ENCODE measurements at places on chromosomes 11 and 22.

GRCh38 chr22:36733271-36733670 lies 29.7 kb upstream of the CACNG2 start:
- no peak for DNase-seq

- DNase-seq, result no peak
These were observed 495.8 kb downstream of the BRD1 start for GRCh38 chr22:49331878-49332277.

GRCh38 chr11:73451896-73452295 lies 75.7 kb downstream of the RELT start:
- DNase-seq, result no peak

- DNase-seq, result no peak
These were observed 24.6 kb downstream of the ATG16L2 start for GRCh38 chr11:72838691-72839305.

GRCh38 chr11:45832811-45833441 lies 14.3 kb upstream of the CRY2 start:
- DNase-seq, result no peak

DNA sequence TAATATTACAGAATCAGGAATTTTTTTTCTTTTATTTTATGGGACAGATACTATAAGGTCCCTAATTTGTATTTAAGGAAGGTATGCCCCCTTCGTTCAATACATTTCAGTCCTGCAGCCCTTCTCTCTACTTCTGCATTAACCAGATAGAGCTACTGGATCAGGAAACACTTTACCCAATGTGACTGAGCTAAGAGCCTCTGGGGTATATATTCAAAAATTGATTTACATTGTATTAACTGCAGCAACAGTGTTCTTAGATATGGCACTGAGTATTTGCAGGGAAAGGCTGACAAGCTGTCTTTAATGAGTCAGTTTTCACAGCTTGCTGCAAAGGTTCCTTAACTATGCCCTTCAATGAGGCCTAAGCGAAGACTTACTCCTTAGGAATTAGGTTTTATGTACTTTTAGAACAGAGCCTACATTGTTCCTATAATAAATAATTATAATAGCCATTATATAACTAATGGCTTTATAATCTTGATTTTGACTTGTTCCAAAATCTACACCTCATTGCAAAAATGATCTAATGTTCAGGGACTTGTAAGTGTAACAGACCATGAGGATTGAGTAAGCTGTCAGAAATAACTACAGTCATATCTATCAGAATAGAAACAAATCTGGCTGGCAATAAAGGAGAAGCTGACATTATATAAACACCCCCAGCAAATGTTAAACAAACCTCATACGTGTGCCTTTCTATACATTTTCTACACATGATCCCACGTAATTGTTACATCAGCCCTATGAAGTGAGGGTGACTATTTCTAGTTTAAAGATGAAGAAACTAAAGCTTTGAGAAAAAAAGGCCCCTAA lies 55.0 kb downstream of the DDI1 start:
- DNase-seq, result no peak

GRCh38 chr11:106875013-106875412 lies 143.3 kb downstream of the GUCY1A2 start:
- DNase-seq, result no peak

DNA sequence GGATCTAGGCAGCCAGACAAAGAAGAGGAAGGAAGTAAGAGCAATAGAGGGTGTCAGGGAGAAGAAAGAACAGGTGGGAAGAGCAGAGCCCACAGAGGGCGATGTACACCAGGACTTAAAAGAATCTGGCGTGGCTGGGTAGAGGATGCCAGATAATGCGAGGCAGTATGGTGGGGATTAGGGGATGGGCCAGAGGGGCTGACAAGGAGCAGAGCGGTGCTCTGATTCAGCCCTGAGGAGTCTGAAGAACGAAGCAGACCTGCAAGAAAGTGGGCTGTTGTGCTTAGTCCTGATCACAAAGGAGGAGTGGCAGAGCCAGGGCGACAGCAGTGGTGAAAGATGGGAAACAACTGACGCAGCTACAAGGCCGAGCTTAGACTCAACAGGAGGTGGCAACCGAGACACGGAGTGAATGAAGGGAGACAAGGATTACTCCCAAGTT lies 163.7 kb downstream of the LARGE1 start:
- no peak for DNase-seq

GRCh38 chr11:114774599-114775361 lies 96.5 kb downstream of the NXPE2 start:
- no peak for DNase-seq

DNA sequence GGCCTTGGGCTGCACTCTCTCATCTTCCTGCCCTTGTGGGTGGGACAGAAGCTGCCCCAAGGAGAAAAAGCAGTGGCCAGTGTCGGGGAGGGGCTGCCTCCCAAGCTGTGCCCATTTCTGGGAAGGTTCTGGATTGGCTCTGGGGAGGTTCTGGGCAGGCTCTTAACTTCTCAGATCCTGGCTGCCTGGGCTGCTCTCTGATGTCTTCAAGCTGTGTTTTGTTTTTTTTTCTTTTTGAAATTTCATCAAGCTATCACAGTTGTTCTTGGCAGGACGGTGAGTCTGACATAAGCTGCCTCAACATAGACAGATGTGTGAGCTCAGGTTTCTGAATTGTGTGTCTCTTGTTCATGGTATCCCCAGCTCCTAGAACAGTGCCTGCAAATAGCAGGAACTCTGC lies 1032.0 kb downstream of the BRD1 start:
- DNase-seq, result no peak

- DNase-seq, result no peak
These were observed 17.9 kb downstream of the ART5 start for GRCh38 chr11:3623767-3624458.

DNA sequence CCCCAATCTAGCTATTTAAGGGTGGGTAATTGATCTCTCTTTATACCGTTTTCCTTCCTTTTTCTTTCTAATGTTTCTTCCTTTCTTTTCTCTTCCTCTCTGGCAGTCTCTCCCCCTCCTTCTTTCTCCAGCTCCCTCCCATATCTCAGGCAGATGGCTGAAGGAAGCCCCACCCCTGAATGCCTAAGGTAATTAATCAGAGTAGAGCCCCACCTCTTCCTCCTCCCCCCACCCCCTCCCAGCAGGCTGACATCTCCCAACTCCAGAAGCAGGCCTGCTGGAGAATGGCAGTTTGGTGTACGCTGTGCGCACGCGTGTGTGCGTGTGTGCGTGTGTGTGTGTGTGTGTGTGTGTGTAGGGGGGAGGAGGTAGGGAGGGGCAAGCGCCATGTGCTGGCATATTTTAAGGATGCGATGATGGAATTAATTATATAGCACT lies 122.6 kb downstream of the APOL5 start:
- no peak for DNase-seq
